Effector memory CD4-positive, alpha-beta T cell (primary cell): ENCODE measurements at places on chromosomes 1 and 21.

DNA sequence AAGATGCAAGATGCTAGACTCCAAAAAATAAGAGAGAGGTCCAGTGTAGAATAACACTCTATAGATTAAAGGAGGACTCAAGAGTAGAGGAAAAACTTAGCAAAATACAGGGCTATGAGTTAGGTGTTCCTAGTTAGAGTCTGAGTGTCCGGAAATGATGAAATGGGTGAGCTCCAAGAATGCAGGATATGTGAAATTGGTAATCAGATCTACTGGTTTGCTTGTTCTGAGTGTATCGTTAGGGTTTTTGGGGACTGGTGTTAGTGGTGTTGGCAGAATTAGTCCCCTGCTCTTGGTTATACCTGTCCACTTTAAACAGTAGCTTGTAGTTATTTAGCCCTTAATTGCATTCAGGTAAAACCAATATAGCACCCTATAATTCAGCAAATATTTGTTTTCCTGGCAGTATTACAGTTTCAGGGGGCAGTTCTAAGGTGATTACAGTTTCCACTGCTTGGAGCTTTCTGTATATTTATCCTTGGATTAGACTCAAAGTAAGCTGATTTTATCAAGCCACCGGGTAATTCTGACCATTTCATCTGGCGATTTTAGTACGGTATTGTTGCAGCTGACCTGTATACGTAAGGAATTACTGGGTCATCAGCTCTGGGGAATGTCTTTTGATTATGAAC lies 332.7 kb downstream of the CHRM3 start:
- no peak for DNase-seq

DNA sequence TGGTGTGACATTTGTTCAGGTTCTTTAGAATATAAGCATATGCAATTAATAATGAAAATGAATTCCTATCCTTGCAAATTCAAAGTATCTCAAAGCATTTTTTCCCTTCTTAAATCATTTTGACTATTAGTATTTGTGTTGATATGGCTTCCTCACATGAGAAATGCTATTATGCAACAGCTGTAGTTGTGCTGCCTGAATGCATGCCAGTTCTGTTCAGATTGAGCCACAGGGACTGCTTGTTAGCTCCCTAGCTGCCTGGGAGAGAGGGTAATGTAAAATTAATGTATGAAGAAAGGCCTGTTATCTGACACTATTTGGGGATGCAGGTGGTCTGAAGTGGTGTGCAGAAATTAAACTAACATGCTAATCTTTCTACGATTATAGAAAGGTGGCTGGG lies 45.5 kb downstream of the CACHD1 start:
- no peak for DNase-seq

- no peak for DNase-seq
Measured at GRCh38 chr1:162541619-162542141, 19.8 kb upstream of the UAP1 start.

DNA sequence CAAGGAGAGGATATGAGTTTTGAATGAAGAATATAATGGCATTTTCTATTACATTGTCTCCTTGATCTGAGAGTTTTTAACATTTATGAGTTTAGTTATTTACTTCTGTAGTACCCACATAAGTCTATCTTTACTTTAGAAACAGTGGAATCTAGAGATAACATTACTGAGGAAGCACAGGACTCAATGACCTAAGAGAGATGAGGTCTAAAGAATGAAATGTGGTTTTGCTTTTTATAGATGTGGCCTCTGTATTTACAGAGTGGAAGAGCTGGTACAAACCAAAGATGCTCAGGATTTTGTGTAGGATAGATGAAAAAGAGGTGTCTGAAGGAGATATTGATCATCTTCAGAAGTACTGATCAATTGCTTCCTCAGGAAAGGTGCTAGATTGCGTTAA lies 177.3 kb downstream of the KCTD3 start:
- no peak for DNase-seq

GRCh38 chr1:82799261-82799660 lies 998.5 kb downstream of the ADGRL2 start:
- DNase-seq = no peak
